Germinal center (tissue), 1 donor: ENCODE measurements at places on chromosomes 5 and 9.

GRCh38 chr5:130992095-130992494, 173.0 kb downstream of the HINT1 start:
- DNase-seq = no peak

GRCh38 chr9:86549401-86549811, 195.2 kb upstream of the TUT7 start:
- DNase-seq = no peak

- DNase-seq = no peak
These were observed 28.5 kb upstream of the CHD1 start for GRCh38 chr5:98957307-98957706.

GRCh38 chr9:110671849-110672248, 3.3 kb downstream of the MUSK start:
- no peak for DNase-seq

- DNase-seq = peak; percentile 23
These were observed 86.2 kb upstream of the HSPA9 start for GRCh38 chr5:138661291-138661960.

- DNase-seq = peak; percentile 88
These were observed at the start of gene MAP3K1 for GRCh38 chr5:56814963-56815657. MAP3K1 (plus strand) TSS chr5:56815549; CDS start chr5:56815574, 25 bp downstream.

DNA sequence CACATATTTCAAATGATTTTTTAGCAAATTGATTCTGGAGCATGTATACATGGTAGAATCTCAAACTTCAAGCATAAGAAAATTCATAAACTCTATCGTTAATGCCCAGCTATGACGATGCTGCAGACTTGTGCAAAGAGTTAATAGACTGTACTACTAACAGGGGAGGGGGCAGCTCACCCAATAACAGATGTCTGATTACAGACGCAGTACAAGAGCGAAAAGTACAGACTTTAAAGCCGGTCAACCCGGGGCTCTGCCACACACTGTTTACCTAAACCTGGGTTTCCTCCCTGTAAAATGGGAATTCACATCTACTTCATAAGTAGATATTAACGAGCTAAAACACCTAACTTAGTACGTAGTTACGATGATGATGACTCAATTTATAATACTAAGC, 651 bp downstream of the TRIM23 start:
- no peak for DNase-seq

DNA sequence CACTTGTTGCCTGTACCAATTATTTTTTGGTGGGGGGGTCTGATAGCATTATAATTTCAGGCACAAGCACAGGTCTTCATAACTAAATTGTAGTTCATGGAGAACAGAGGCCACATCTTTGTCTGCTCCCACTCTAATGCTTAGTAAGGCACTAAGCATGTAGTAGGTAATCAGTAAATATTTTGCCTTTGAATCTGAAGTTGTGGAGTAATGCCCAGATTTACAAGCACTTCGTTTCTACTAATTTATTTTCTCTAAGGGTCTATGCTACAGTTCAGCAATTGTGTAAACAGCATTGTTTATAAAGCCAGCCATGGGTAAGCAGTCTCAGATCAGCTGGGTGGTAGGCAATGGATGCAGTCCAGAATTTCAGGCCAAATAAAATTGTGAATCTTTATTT, 78.6 kb downstream of the GRIA1 start:
- no peak for DNase-seq

DNA sequence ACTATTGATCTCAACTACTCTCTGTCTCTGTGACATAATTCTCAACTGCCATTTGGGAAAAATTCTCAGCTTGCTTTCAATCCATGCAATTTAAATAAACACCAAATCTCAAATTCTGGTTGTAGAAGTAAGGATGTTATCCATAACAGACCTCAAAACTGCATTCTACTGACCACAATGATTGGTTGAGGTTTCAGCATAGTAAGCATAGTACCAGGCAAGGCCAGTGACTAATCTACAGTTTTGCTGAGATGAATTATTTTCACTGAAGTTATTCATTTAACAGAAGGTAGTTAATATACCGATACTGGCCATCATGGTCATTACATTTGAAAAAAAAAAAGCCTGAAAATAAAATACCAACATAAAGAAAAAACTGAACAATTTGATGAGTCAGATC, 488.0 kb upstream of the CDH18 start:
- DNase-seq = no peak

DNA sequence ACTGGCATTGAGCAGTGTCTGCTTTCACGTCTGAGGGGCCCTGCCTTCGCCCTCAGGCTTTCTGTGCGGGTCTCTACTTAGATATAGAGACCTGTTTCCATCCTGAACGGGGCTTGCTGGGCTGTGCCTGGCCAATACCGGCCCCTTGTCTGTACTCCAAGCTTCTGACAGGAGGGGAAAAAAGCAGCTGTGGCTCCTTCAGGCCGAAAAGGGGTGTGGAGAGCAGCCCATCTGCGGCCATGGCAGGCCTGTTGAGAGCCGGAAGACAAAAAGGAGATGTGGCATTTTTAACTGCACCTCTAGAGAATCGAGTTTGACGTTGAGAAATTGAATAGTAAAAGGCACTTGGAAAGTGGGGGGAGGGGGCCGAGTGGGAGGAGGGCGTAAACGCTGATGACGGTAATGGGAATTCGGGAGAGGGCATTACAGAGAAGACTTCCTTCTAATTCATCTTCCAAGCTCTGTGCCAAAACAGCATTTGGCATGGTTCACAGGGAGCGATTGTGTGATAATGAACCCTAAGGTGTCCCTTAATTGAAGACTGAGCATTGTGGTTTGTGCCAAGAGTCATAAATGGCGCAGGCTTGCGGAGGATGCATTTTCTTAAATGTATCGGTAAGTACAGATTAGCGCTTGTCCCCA, 25.1 kb upstream of the PRDM12 start:
- no peak for DNase-seq

- DNase-seq = no peak
These were observed 534.5 kb downstream of the EBF1 start for GRCh38 chr5:158565017-158565789.

- no peak for DNase-seq
These were observed at the start of gene NR2F1 for GRCh38 chr5:93582677-93583438. NR2F1 (plus strand) TSS chr5:93583222; CDS start chr5:93585024, 1,802 bp downstream.

GRCh38 chr9:125889476-125890419, 142.6 kb downstream of the PBX3 start:
- DNase-seq = peak; percentile 59

- DNase-seq = no peak
These were observed 90.8 kb upstream of the ZNF618 start for GRCh38 chr9:113785334-113785733.

DNA sequence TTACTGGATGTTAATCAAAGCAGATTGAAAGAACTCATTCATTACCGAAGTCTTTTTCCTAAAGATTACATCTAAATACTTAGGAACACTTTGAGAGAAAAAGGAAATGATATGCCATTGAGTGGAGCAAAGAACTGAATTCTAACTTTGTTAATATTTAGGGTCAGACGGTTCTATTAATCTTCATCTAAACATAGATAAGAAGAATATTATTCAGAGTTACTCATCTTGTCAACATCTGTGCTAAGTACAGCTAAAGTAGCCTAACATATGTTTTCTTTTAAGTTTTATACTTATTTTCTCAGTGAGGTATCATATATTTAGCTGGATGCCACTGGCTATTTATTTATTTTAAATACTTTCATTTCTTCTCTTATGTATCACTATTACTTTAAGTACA, 1763.7 kb downstream of the EFNA5 start:
- DNase-seq = no peak

- no peak for DNase-seq
These were observed 72.2 kb upstream of the SLC12A2 start for GRCh38 chr5:128011339-128011738.

DNA sequence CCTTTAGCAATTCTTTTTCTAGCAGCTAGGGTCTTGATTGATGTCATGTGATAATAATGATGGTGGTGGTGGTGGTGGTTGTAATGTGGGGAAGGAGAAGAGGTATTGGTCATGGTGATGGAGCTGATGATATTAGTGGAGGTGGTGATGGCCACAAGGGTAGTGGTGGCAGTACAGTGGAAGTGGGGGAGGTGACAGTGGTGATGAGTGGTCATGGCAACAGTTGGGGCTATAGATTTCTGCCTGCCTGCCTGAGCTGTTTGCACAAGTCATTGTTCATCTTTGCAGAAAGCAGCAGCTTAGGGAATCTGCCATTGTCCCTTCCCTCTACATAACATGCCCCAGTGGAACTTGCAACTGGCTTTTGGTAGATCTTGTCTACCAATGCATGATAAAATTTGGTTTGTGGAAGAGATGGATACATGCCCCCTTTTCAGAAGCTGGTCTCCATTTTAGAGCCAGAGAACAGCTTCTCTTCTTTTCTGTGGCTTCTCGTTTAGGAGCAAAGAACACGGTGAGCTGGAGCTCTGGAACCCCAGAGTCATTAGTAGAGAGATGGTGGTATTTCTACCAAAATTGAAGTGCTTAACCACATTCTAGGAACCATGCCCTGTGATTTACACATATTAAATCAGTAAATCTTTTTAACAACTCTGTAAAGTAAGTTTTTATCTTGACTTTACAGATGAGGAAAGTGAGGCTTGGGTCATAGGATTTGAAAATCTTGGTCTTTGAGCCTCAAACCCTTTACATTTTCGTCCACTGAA, 100.3 kb downstream of the AOPEP start:
- no peak for DNase-seq

DNA sequence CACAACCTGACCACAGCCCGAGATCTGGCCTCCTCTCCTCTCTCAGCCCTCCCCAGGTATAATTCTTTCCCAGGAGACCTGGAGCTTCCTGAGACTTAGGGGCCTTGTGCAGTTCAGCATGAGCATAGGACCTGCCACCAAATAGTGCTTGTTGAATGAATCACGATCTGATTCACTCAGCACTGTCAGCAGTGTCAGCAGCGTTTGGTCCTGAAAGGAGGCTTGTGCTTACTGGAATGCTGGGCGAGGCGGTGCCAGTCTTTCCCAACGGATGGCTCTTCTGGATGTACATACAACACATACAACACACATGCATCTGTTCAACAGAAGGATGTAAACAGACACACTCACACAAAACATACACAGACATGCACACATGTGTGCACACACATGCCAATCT, 173.3 kb downstream of the COL23A1 start:
- no peak for DNase-seq

DNA sequence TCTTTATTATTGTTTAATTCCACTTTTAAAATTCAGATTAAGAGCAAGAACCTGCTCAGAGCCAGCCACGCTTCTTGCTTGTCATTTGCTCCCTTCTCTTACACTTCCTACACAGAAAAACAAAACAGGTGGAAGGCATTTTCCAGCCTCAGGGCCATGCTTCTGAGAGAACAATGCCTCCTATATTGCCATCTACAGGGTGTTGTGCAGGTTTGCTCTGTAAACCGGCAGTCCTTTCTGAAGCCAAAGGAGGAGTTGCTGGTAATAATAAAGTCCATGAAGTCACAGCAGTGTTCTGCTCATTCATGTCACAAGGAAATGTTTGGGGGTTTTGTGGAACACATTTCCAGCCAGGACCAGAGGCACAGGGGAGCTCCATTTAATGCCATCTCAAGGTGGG, 16.1 kb upstream of the PRLR start:
- DNase-seq = no peak

- DNase-seq = peak; percentile 70
These were observed at the start of gene TNFAIP8 for GRCh38 chr5:119355685-119356611. TNFAIP8 (plus strand) TSS chr5:119356019; CDS start chr5:119356091, 72 bp downstream.

DNA sequence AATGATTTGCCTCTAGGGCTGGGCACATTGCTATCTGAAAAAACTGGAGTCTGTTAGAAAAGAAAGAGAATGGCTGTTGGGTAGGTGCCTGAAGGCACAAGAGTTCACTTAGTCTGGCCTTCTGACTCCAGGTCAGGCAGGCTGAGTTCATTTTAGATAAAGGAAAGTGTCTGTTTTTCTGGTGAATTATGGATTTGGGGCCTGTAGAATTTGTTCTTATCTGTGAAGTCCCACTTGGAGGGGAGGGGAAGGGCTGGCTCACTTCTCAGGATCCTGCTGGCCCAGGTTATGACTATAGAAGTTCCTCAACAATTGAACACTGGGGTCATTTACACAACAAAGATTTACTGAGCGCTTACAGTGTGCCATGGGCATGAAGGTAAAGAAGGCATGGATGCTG, 11.5 kb upstream of the SEPTIN8 start:
- DNase-seq = no peak

- DNase-seq = no peak
These were observed 135.4 kb upstream of the MAP1B start for GRCh38 chr5:71971862-71972261.

- DNase-seq = no peak
These were observed 350.3 kb downstream of the GADD45G start for GRCh38 chr9:89955144-89955543.

GRCh38 chr5:154287136-154287535, 96.6 kb downstream of the GALNT10 start:
- DNase-seq = no peak

- DNase-seq = no peak
These were observed 147.3 kb downstream of the KCTD16 start for GRCh38 chr5:144318011-144318410.

DNA sequence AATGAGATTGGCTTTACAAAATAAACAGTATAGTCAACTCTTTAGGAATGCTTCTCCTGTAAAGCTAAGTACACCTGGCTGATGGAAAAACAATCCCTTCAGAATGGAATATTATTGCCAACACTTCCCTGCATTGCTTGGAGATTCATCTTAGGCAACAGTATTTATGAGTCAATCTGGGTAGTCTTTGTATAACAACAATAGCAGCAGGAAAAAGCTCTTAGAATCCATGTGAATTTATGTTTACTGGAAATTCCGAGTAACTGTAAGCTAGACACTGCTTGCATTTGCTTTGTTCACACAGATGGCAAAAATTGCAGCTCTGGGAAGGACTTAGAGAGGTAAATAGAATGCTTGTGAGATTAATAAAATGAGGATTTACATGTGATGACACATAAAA, 101.7 kb upstream of the NTRK2 start:
- DNase-seq = no peak

GRCh38 chr5:147712598-147712997, 69.9 kb downstream of the JAKMIP2 start:
- DNase-seq = no peak

DNA sequence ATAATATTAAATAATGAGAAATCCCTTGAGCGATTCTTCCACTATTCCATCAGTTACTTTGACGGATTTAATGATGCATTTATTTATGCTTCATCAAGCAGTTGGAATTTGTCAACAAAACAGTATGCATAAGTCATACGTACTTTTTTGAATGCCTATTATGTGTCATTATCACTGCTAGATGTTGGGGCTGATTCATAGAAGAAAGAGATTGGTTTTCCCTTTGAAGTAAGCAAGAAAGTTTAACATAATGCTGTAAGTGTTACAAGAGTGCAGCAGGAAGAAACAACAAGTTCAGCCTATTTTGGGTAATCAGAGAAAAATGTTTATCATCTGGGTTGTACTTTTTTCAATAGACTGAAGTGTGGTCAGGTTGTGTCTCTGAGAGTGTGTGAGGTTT, 121.2 kb upstream of the RANBP3L start:
- no peak for DNase-seq

DNA sequence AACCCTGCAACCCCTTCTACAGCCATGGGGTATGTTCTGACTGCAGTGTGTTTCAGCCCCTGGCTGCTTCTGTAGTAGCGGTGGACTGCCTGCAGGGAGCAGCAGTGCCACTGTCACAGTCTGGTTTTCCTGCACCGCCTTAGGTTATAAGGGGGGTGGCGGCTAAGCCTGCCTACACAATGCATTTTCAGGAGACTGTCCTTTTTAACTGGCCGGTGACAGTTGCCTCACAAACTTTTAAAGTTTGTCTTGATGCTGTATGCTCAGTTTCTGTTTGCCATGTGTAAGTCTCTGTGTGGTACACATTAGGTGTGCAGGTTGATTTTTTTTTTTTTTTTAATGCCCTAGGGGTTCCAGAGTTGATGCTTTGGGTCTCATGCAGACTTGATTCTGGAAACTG, 53.0 kb downstream of the NUP214 start:
- DNase-seq = peak; percentile 87
